Activated T-cell treated with anti-CD3 and anti-CD28 coated beads, Interleukin-2, amount 50 U/mL, for 72 hours (primary cell): ENCODE measurements at places on chromosomes 4 and X. TPM values are rescaled to one million over a fixed set of nuclear protein-coding genes. Genes with fewer than 3 reads are reported as not detected.
A peak's percentile ranks its signal among the peaks of the same experiment; 100 is the strongest.

- H3K27me3 ChIP-seq, result no peaks in the 10 kb centered on the region
- H3K4me3 ChIP-seq, result no peak overlapping the region
- peak overlapping the region; percentile 5 for H3K27ac ChIP-seq
- peaks cover 28% of the 10 kb centered on the region for H3K4me1 ChIP-seq
- H3K36me3 ChIP-seq, result no peaks in the 10 kb centered on the region
- peak; percentile 64 for DNase-seq
Measured at GRCh38 chr4:37970702-37971101, 10.5 kb downstream of the PTTG2 start.

GRCh38 chrX:73944563-73944908 lies 359.4 kb upstream of the ZCCHC13 start:
- H3K4me1 ChIP-seq, result peaks cover 34% of the 10 kb centered on the region
- DNase-seq, result no peak
- peaks cover 5% of the 10 kb centered on the region for H3K36me3 ChIP-seq
- peak overlapping the region; percentile 94 for H3K4me3 ChIP-seq
- H3K27ac ChIP-seq, result peak overlapping the region; percentile 97
- H3K27me3 ChIP-seq, result no peaks in the 10 kb centered on the region

GRCh38 chrX:29841750-29842149 lies 373.6 kb upstream of the MAGEB2 start:
- H3K4me1 ChIP-seq, result no peaks in the 10 kb centered on the region
- no peaks in the 10 kb centered on the region for H3K27me3 ChIP-seq
- H3K4me3 ChIP-seq, result no peak overlapping the region
- H3K36me3 ChIP-seq, result no peaks in the 10 kb centered on the region

Gene BMPR1B
- not detected for total RNA-seq

Gene ETDB
- not detected for total RNA-seq

Gene CCDC110
- total RNA-seq, result 1.2 TPM

Gene PAGE4
- total RNA-seq, result not detected

Gene PDZD4
- 5.0 TPM for total RNA-seq

Gene DRD5
- not detected for total RNA-seq

- H3K27me3 ChIP-seq, result no peaks in the 10 kb centered on the region
- peak overlapping the region; percentile 97 for H3K4me3 ChIP-seq
- peaks cover 16% of the 10 kb centered on the region for H3K36me3 ChIP-seq
- H3K27ac ChIP-seq, result peak overlapping the region; percentile 99
- peak; percentile 79 for DNase-seq
- H3K4me1 ChIP-seq, result peaks cover 68% of the 10 kb centered on the region
Measured at GRCh38 chr4:142404191-142404611, 441.9 kb downstream of the INPP4B start.

Gene FAM236A
- not detected for total RNA-seq

GRCh38 chr4:139596034-139596683 lies 40.1 kb upstream of the SETD7 start:
- no peak for DNase-seq
- no peak overlapping the region for H3K4me3 ChIP-seq
- no peak overlapping the region for H3K27ac ChIP-seq
- H3K4me1 ChIP-seq, result no peaks in the 10 kb centered on the region
- peaks cover 16% of the 10 kb centered on the region for H3K27me3 ChIP-seq
- no peaks in the 10 kb centered on the region for H3K36me3 ChIP-seq

Gene GPR173
- total RNA-seq, result 0.31 TPM

Gene UGT8
- 0.22 TPM for total RNA-seq

DNA sequence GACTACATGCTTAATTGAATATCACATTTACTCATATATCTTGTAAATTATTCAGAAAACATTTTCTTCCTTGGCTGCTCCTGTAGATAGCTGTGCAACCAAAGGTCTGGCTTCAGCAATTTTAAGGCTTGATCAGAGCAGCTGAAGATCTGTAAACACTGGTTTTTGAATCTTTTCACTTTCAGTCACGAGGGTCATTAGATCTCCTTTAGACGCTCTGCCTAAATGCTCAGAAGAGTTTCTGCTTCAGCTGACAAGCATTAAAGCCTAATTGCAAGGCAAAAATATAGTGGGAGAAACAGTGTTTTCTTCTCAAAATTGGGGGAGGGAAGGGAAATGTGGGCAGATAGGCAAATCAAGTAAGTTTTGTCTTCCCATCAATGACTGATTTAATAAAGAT lies 25.7 kb downstream of the TRPC5 start:
- no peak overlapping the region for H3K4me3 ChIP-seq
- no peak for DNase-seq
- peaks cover 32% of the 10 kb centered on the region for H3K27me3 ChIP-seq

Gene HS6ST2
- 0.19 TPM for total RNA-seq

- H3K4me1 ChIP-seq, result peaks cover 19% of the 10 kb centered on the region
- H3K36me3 ChIP-seq, result no peaks in the 10 kb centered on the region
- peaks cover 25% of the 10 kb centered on the region for H3K27me3 ChIP-seq
- no peak overlapping the region for H3K4me3 ChIP-seq
Measured at GRCh38 chr4:113397114-113397701, 347.8 kb downstream of the ANK2 start.

GRCh38 chr4:108287834-108288413 lies 119.2 kb upstream of the LEF1 start:
- no peaks in the 10 kb centered on the region for H3K27me3 ChIP-seq
- H3K36me3 ChIP-seq, result no peaks in the 10 kb centered on the region
- H3K4me1 ChIP-seq, result peaks cover 18% of the 10 kb centered on the region
- no peak for DNase-seq
- H3K27ac ChIP-seq, result no peak overlapping the region

GRCh38 chrX:112359906-112360305 lies 277.3 kb upstream of the TRPC5 start:
- no peaks in the 10 kb centered on the region for H3K4me1 ChIP-seq
- H3K27me3 ChIP-seq, result peaks cover 23% of the 10 kb centered on the region
- H3K27ac ChIP-seq, result no peak overlapping the region
- no peak overlapping the region for H3K4me3 ChIP-seq

Gene GLUD2
- 0.26 TPM for total RNA-seq

- H3K36me3 ChIP-seq, result peaks cover 7% of the 10 kb centered on the region
- no peak overlapping the region for H3K27ac ChIP-seq
- H3K4me3 ChIP-seq, result no peak overlapping the region
- peaks cover under 1% of the 10 kb centered on the region for H3K27me3 ChIP-seq
Measured at GRCh38 chrX:85808217-85808616, 239.1 kb downstream of the CHM start.

Gene HUWE1
- 608 TPM for total RNA-seq

Gene HPGD
- 5.2 TPM for total RNA-seq

- no peak for DNase-seq
- H3K4me3 ChIP-seq, result no peak overlapping the region
- H3K4me1 ChIP-seq, result no peaks in the 10 kb centered on the region
- H3K27ac ChIP-seq, result no peak overlapping the region
- no peaks in the 10 kb centered on the region for H3K36me3 ChIP-seq
Measured at GRCh38 chr4:3674479-3674851, 91.7 kb upstream of the ADRA2C start.

DNA sequence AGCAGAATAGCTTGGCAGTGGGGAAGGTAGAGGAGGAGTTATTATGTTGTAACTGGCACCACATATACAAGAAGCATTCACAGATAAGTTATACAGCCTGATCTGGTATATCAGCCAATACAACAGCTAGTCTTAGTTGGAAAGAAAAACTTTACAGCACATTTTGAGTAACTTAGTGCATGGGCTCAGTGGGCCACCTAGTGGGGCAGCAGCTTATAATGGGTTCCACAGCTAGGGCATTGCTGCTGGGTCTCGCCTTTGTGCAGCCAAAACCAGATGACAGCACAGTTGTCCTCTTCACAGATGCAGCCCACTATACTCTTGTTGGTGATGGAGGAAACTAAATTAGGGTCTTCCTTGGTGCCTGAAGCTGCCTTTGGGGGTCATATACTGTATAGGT lies 448.1 kb upstream of the RASGEF1B start:
- H3K4me3 ChIP-seq, result no peak overlapping the region
- no peaks in the 10 kb centered on the region for H3K36me3 ChIP-seq
- no peak for DNase-seq
- H3K27ac ChIP-seq, result no peak overlapping the region

Gene TCEAL7
- total RNA-seq, result not detected

Gene MAGEE2
- not detected for total RNA-seq

DNA sequence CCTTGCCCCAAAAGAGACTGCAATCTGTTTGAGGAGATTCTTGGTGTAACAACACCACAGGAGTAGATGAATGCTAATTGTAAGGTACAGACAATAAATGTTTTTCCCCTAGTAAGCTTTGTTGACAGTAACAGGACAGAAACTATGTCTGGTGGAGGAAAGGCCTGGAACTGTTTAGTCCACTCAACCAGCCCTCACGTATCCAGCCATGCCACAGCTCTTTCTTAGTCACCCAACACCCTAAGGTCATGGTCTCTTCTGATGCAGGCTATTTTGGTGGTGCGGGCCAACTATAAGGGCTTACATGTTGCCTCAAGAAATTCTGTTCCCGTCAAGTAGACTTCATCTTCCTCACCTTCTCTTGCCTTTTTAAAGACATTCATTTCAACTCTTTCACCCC lies 75.9 kb upstream of the GAB1 start:
- no peaks in the 10 kb centered on the region for H3K36me3 ChIP-seq
- H3K4me1 ChIP-seq, result no peaks in the 10 kb centered on the region
- H3K27me3 ChIP-seq, result peaks cover 8% of the 10 kb centered on the region

DNA sequence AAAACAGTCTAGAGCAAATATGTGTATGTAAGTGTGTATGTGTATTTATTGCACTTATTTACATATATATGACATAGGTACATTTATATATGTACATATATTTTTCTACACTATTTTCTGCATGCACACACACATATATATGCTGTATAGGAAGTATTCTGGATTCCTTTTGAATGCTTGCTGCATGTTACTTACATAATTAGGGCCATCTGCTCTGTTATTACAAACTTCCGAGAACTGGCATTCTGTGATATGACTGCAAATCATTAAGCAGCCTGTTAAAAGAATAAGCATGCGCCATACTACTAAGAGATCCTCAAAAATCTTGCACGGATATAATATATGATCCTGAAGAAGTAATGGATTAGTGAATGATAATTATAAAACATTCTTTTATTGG lies 1157.6 kb upstream of the TENM3 start:
- H3K27ac ChIP-seq, result no peak overlapping the region
- no peak for DNase-seq
- no peaks in the 10 kb centered on the region for H3K4me1 ChIP-seq
- no peaks in the 10 kb centered on the region for H3K27me3 ChIP-seq
- peaks cover 1% of the 10 kb centered on the region for H3K36me3 ChIP-seq
- H3K4me3 ChIP-seq, result no peak overlapping the region

- peak; percentile 65 for DNase-seq
- H3K4me1 ChIP-seq, result peaks cover 51% of the 10 kb centered on the region
- no peaks in the 10 kb centered on the region for H3K27me3 ChIP-seq
- H3K27ac ChIP-seq, result peak overlapping the region; percentile 95
- H3K4me3 ChIP-seq, result peak overlapping the region; percentile 56
Measured at GRCh38 chrX:10098270-10098713, 58.5 kb upstream of the CLCN4 start.

- peaks cover 9% of the 10 kb centered on the region for H3K27me3 ChIP-seq
- no peaks in the 10 kb centered on the region for H3K4me1 ChIP-seq
- no peak for DNase-seq
- H3K27ac ChIP-seq, result no peak overlapping the region
- no peak overlapping the region for H3K4me3 ChIP-seq
Measured at GRCh38 chr4:12846368-12846767, 637.8 kb downstream of the RAB28 start.

GRCh38 chrX:56114437-56114787 lies 117.7 kb upstream of the KLF8 start:
- DNase-seq, result no peak
- no peaks in the 10 kb centered on the region for H3K4me1 ChIP-seq
- no peak overlapping the region for H3K4me3 ChIP-seq
- H3K27ac ChIP-seq, result no peak overlapping the region

DNA sequence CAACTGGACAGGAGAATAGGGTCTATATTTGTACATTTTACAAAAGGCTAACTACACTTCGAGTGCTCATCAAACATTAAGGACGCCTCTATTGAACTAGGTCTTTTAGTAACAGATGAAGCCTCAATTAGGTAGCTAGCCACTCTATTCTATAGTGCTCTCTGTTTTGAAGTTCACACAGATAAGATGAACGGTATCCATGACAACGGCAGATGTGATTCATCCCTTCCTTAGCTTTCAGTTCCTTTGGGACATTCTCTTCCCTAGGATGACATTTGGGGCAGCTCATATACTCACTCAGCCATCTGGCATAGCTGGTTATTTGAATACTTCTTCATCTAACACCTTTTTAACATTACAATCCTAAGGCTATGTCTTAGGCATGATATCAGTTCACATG lies 62.4 kb upstream of the WDFY3 start:
- H3K36me3 ChIP-seq, result no peaks in the 10 kb centered on the region
- H3K4me3 ChIP-seq, result no peak overlapping the region
- no peaks in the 10 kb centered on the region for H3K4me1 ChIP-seq
- H3K27me3 ChIP-seq, result no peaks in the 10 kb centered on the region

Gene NWD2
- not detected for total RNA-seq

- H3K4me1 ChIP-seq, result no peaks in the 10 kb centered on the region
- DNase-seq, result no peak
- H3K36me3 ChIP-seq, result no peaks in the 10 kb centered on the region
- H3K27ac ChIP-seq, result no peak overlapping the region
- no peak overlapping the region for H3K4me3 ChIP-seq
Measured at GRCh38 chrX:147898951-147899350, 12.8 kb upstream of the FMR1 start.

Gene CTAG2
- total RNA-seq, result not detected

DNA sequence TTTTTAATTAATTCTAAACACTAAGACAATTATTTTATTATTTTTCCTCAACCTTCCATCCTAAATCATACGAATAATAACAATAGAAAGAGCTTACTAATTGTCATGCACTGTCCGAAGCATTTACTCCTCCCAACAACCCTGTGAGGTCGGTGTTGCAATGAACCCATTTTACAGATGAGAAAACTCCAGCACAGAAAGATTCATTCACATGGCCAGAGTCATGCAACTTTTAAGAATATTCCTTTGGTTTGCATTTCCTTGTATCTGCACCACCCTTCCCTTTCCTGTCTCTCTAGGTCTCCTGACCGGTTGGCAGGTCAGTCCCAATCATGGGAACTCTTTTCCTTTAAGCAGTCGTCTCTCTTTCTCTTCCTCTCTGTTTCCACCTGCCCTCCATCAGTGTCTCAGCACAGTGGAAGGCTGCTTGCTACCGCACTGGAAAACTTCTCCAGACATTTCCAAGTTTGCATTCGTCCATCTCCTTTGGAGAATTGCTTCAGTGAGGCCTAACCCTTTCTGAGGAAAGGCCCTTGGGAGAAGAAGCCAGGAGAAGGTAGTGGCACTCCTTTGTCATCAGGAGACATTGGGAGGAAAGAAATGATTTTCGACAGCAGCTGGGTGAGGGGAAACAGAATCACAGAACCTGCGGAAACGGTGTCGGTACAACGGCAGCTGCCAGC lies 1.9 kb upstream of the TMSB4X start:
- H3K27ac ChIP-seq, result peak overlapping the region; percentile 99
- H3K36me3 ChIP-seq, result peaks cover 14% of the 10 kb centered on the region
- DNase-seq, result no peak
- peaks cover 57% of the 10 kb centered on the region for H3K27me3 ChIP-seq

DNA sequence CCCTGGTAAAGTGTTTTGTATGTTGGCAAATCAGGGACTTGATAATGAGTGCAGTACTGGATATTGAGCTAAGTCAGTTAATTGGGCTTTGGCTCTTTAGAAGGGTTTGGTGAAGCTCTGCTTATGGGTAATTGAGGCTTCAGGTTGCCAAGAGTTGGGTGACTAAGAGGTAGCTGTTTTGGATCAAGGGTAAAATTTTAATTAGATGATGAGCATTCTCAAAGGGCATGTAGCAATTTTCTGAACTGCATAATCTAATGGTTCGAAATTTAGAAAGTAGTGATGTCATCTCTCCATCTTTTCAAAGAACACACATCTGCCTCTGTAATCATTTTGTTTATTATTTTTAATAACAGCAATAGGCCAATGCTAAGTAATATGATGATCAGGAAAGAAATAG lies 5.5 kb upstream of the TRIM2 start:
- H3K4me1 ChIP-seq, result no peaks in the 10 kb centered on the region
- no peak for DNase-seq
- H3K27ac ChIP-seq, result no peak overlapping the region
- no peaks in the 10 kb centered on the region for H3K27me3 ChIP-seq
- H3K4me3 ChIP-seq, result no peak overlapping the region
- no peaks in the 10 kb centered on the region for H3K36me3 ChIP-seq
